Effector memory CD8-positive, alpha-beta T cell (primary cell): ENCODE measurements at places on chromosomes 2 and 18.

DNA sequence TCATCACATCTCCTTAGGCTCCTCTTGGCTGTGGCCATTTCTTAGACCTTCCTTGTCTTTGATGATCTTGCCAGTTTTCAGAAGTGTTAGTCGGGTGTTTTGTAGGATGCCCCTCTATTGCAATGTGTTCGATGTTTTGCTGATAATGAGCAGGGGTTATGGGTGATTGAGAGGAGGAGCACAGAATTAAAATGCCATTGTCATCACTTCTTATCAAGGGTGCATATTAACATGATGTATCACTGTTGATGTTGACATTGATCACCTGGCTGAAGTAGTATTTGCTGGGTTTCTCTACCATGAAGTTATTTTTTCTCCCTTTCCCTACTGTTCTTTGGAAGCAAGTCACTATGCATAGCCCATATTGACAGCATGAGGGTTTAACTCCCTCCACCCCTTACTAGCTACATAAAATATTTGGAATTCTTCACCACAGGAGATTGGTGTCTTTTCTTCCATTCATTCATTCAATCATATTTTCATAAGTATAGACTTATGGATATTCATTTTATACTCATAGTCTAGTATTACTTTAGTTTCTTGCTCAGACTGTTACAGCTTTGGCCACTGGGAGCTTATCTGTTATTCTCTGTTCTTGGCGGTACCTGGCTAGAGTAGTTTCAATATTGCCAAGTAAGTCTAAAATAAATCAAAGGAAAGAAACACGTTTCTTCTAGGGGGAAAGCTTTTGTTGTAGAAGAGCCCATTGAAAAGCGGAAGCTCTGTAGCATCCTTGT is 54.5 kb upstream of the TMEM87B start:
- no peak for DNase-seq

DNA sequence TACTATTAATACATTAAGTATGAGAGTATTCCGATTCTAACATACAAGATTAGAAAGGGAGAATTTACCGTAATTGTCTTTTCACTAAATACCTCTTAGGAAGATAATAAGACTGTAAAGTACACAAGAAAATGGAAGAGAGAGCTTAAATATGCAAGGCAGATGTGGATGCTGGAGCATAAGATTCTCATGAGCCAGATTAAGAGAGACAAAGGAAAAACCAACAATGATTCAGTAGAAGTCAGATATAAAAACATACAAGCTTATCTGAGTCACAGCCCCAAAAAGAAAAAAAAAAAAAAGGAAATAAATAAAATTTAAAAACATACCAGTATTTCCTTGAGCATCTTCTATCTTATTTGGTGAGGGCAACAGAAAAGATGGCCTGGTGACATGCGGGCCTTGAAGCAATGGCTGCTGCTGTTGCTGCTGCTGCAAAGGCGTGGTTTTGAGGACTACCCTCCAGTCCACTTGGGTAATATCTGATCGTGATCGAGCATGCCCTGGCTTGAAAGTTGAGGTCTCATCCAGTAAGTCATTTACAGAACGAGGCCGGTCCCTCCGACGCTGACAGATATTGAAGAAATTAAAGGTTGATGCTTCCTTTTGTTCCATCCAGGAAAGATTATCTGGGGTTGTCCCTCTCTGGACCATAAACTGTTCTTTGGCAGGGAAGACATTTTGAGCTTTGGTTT is 24.5 kb downstream of the PLEKHM3 start:
- DNase-seq, result no peak

DNA sequence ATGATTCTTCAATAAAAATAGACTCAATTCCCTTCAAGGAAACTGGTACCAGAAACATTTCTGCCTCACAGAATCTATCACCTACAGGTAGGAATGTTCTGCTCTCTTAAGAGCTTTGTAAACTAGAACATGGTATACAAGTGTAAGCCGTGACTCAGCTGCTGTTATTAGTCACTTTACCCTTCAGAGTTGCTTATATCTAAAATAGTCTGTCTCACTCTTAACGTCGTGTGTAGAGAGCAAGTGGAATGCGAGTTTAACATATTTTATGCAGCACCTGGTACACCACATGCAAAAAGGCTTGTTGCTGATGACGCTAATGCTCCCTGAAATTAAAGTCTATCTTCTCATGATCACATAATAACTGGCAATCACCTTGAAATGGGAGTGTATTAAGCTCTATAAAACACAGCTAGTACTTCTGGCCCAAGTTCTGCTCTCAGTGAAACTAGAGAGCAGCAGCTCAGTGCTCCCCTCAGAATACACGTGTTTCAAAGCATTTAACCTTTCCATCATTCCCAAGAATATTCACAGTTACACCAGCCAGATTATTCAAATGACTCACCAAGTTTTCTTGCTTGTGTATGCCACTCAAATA is 420.0 kb downstream of the ZEB2 start:
- no peak for DNase-seq

DNA sequence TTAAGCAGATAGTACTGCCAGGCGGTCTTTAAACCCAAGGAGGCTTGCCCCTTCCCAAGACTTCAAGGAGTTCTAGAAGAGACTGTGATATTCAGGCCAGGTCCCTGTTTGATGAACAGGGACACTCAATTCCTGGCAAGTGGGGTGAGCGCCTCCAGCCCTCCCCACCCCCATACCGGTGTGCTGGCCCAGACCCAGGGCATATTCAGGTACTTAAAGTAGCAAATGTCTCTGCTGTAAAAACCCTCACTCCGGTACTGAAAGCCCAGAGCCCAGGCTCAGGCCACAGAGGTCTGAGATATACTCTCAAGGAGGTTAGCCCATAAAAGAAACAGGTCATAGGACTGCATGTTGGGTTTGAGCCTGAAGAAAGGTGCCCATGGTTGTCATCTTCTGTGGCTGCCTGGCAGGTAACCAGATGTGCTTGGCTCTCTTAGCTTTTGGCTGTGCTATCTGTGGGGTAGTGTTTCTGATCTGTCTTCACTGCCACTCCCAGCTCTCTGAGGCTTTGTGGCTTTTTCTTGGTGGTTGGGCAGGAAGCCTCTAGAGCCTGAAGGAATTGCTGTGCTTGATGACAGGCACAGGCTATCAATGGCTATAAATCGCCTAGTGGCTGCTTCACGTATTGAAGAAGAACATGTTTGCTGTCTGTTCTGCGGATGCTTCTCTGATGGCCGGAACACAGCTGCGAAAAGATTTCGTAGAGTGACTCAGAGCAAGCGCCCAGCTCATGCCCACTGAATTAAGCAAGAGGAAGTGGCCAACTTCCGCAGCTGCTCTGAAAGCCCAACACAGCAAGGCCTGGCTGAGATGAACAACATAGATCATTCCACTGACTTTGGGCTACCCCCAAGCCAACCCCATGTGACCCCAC is 63.3 kb upstream of the ALPP start:
- peak; percentile 71 for DNase-seq

DNA sequence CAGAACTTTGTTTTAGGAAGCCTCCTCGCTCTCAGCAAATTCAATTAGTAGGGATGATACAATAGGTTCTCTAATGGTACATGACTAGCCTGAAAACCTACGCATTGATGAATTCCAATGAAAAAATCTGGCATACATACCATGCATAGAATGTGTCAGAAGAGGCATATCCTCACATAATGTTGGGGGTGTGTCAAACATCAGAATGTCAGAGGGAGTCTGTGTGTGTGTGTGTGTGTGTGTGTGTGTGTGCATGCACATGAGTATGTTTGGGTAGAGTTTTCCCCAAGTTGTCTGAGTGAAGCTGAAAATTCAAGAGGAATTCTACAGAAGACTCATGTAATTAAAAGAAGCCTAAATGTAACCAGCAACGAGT is 78.5 kb downstream of the FIGN start:
- no peak for DNase-seq

DNA sequence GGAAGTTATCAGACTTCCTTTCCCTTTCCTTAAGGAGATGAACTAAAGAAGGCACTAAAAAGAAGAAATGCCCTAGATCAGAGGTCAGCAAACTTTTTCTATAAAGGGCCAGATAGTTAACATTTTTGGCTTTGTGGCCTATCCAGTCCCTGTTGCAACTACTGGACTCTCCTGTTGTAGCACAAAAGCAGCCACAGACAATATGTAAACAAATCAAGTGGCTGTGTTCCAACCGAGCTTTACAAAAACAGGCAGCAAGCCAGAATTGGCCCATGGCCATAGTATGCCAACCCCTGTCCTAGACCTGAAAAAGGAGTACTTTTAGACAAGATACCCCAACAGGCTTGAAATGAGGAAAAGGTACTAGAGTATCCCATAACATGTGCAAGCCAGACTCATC is 10.9 kb downstream of the NHEJ1 start:
- no peak for DNase-seq

DNA sequence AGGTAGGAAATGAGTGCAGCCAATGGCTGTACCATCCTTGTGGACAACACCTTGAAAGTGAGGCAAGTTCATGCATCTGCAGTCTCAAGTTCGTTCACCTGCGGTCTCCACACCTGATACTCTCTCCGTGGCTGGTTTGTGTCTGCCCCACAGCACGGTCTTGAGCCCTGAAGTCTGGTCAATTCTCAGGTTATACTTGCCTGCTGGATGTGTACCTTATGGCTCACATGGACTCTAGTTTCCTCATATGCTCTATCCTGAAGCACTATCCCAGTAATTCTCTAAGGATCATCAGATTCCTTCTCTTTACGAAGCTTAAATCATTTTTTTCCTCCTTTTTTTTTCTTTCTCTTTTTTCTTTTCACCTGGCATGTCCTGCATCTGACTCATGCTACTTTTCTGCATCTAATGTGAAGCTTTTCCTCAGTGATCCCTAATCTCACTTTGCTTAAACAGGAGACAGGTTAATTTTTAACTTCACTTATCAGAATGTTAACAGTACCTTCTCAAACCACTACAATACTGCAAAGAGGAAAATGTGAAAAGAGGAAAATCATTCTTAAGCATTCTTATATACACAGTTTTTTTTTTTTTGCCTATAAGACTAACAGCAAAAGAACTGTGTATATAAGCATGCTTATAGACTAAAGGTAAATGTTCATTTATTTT is 511.2 kb downstream of the SOX11 start:
- no peak for DNase-seq

GRCh38 chr2:166360906-166361305 is 14.8 kb downstream of the SCN9A start:
- no peak for DNase-seq

GRCh38 chr2:233428438-233428837 is 74.1 kb downstream of the DGKD start:
- no peak for DNase-seq

DNA sequence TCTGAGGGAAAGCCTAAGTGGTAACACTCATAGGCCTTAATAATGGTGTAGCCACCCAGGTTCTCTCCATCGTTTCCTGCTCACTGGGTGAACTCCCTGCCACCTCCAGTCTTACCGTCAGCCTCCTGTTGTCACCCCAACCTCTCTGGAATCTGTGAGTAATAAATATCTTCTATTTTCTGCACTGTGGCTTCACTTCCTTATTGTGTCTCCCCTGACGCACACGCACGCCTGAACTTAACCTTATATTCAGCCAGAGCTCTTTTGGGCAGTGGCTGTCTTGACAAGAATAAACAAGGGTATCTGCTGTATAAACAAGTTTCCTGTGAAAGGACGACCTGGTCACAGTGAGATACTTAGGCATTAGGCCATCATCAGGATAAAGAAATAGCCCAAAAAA is 467.2 kb downstream of the SPAG16 start:
- no peak for DNase-seq

DNA sequence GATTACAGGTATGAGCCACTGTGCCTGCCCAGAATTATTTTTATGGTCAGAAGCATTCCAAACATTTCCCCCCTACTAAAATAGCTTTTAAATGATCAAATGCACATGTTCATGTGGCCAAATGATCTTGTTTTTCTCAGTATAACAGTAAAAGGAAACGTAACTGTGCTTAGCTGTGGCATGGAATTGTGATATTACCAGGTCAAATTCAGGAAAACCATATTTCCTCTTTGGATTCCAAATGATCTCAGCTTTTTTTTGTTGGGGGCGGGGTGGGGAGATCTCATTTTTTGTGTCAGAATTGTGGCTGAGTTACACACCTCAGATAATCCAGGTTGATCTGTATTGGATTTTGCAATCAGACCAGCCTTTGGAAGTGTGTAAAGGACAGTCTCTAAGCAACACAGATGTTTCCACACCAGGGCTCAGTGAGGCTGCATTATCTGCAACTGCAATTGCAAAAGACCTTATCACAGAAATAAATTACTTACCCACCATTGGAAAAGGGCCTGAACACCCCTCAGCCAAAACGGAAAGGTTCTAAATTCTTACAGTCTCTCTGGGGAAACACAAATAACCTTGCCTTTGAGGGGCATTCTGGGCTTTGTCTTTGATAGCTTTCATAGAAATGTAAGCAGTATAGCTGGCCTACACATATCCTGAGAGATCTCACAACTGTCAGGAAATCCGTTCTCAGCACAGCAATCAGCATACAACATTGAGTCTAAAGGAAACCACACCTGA is 8.4 kb downstream of the CASP10 start:
- DNase-seq, result no peak
